ENCODE measurements at places on chromosomes 7 and 10.
A peak's percentile ranks its signal among the peaks of the same experiment; 100 is the strongest.

DNA sequence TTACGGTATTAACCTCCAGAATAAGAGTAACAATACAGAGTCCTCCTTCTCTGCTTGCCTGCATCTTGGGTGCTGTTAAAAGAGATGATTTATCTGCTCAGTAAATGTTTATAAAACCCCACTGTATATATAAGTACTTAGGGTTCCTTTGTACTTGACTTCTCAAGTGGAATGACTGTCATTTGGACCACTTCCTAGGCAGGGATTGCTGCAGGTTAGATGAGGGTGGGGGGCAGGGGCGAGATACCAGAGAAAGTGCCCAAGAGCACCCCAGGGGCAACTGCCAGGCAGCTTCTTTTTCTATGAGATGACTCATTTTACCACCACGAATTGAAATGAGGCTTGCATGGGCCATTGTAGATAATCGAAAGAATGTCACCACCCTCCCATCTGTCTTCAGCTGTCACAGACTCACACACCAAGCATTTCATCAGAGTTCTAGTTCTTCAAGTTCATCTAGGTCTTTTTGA is 421.9 kb upstream of the GALNT17 start:
- DNase-seq, result peak; percentile 65

DNA sequence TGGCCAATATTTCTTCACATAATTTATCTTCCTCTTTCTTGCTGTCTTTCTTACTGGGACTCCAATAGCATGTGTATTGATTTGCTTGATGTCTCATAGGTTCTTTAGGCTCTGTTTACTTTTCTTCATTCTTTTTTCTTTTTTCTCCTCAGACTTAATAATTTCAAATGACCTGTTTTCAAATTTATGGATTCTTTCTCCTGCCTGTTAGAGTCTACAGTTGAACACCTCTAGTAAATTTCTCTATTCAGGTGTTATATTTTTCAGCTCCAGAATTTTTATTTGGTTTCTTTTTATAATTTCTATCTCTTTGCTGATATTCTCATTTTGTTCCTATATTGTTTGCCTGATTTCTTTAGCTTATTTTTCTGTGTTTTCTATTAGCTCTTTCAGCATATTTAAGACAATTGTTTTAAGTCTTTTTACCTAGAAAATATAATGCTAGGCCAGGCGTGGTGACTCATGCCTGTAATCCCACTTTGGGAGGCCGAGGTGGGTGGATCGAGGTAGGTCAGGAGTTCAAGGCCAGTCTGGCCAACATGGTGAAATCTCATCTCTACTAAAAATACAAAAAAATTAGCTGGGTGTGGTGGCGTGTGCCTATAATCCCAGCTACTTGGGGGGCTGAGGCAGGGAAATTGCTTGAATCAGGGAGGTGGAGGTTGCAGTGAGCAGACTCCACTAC is 61.9 kb upstream of the TNS3 start:
- DNase-seq, result no peak

DNA sequence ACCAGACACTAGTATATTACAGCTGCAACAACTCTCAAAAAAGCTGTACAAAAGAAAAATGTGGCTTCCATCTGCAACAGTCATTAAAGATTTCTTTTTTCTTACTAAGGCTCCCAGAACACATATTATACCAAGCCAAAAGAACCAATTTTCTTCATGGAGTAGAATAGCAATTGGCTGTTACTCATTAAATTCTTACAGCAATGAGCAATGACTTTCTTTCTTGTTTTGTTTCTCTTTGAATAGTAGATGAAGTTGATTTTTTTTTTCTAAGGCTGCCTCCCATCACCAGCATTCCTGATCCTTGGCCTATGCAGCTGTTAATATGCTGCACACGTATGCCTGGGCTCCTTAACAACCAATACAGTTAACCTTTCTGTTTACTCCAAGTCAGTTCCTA is 36.6 kb upstream of the SPOCK2 start:
- DNase-seq, result peak; percentile 21

GRCh38 chr10:26357203-26357602 is 80.9 kb upstream of the APBB1IP start:
- DNase-seq, result no peak

DNA sequence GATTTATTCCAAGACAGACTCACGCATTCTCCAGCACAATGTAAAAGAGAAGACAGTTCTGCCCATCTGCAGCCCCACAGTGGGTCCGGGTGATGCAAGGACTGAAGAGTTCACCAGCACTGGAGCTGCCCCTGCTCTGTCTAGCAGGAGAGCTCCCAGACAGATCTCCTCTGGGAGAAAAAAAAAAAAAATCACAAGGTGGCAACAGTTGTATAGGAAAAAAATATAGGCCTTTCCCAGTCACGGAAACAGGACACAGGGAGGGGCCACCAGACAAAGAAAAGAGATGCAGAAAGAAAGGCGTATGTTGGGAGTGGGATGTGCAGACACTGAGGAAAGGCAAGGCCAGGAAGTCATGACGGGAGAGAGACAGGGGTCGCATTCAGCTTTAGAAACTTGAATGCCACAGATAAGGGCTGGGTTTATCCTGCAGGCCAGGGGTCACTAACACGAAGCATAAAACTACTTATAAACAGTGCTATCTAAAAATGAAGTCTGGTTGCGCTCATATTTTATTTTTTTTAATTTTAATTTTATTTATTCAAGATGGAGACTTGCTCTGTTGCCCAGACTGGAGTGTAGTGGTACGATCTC is 54.1 kb downstream of the FAM171A1 start:
- DNase-seq, result no peak

DNA sequence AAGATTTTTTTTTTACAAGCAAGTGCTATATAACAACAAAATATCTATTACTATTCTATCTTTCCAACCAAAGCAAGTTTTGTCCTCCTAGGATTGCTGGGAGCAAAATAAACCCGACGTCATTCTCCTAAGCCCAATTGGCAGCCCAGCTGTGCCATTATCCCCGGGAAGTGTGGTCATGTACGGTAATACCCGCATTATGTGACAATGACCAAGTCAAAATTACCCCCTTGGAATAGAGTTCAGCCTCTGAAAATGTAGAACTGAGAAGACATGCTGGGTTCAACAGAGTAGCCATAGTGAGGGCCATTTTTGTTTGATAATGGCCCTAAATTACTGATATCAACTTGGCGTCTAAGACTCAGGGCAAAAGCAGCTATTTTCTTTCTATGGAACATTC is 215.5 kb downstream of the LRRTM3 start:
- DNase-seq, result no peak

GRCh38 chr10:43074827-43075611 is 1.9 kb upstream of the RET start:
- DNase-seq, result no peak

DNA sequence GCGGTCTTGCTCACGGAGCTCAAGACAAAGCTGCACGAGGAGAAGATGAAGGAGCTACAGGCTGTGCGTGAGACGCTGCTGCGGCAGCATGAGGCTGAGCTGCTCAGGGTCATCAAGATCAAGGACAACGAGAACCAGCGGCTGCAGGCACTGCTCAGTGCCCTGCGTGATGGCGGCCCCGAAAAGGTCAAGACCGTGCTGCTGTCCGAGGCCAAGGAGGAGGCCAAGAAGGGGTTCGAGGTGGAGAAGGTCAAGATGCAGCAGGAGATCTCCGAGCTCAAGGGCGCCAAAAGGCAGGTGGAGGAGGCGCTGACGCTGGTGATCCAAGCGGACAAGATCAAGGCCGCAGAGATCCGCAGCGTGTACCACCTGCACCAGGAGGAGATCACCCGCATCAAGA is 51.4 kb downstream of the JAKMIP3 start:
- DNase-seq, result no peak

- no peak for DNase-seq
Observed at GRCh38 chr10:110437761-110438341, 59.9 kb upstream of the DUSP5 start.

- DNase-seq, result no peak
Observed at GRCh38 chr10:7146189-7146588, 264.6 kb downstream of the SFMBT2 start.

DNA sequence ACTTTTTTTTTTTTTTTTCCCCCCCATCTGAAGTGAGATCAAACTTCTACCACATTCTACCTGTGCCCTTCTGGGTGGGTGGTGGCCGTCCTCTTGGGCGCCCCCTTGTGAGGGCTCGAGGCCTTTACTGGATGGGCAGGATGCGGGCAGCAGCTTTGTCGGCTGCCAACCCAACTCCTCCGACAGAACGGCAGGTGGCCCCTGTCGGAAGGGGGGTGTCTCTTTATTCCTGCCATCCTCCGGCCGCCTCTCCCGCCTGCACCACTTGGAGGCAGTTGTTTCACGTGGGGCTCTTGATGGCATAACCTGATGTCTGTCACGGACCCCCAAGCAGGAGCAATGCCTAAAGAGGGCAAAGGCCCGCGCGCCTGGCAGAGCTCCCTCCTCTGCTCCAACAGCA is 31.0 kb downstream of the AMZ1 start:
- no peak for DNase-seq

DNA sequence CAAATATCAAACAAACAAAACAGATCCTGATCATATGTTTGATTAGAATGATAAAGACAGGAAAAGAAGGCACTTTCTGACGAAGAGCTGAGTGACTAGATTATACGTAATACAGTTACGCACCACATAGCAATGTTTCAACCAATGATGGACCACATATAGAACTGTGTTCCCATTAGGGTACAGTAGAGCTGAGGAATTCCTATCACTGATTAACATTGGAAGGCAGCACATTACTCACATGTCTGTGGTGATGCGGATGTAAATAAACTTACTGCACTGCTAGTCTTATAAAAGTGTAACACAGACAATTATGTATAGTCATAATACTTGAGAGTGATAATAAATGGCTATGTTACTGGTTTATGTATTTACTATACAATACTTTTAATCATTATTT is 98.3 kb downstream of the PTN start:
- DNase-seq, result no peak

DNA sequence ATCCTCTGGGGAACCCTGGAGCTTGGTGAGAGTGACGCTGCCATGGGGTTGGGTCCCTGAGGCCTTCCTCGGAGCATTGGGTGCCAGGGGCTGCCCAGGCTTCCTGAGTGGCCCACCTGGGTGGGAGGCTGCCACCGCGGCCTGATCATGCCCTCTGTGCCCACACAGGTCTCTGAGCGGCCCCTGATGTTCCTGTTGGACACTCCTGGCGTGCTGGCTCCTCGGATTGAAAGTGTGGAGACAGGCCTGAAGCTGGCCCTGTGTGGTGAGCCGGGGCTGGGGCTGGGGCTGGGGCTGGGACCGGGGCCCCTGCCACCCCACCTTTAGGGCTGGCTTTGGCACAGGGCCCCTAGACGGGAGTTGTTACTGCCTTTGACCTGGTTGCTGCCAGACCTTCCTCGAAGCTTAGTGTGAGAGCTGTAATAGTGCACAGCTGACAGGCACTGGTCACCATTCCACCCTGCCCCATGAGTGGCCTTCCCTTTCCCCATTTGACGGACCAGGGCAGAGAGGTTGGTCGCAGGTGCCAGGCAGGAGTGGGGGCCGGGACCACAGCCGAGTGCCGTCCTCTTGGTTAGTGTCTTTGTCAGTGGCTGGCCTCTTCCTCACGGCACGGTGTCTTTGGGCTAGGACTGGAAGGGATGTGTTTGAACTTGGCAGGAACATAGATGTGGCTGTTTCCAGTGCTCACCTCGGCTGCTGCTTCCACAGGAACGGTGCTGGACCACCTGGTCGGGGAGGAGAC is 8.2 kb downstream of the MTG1 start:
- DNase-seq, result no peak

- no peak for DNase-seq
Observed at GRCh38 chr10:26464632-26465280, 26.6 kb downstream of the APBB1IP start.

DNA sequence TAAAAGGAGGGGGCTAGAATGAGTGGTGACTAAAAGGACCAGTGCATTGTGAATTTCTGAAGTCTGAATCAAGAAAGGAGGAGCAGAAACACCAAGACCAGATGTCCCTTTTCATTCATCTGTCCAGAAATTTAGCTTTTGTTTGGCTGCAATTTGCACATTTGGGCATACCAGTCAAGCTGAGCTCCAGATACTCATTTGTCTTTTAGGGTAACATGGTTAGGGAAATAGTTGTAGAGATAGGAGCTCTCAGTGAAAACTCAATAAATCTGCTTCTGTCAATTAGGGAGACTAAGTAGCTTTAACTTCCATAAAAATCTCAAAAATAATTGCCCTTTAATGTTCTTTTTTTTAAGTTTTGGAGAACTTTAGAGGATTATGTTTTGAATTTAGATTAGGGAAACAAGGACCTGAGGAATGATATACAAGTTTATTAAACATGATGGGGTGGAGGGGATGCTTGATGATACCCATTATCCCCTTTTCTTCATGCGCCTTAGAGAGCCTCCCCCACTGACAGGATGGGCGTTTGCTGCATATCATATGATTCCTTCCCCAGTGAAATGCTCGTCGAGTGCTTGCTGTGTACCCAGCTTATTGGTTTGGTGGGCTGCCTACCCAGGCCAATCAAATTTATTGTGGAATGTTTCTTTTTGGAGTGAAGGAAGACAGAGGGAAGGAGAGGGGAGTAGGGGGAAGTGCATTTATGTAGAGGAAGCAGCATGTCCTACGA is 50.7 kb upstream of the RPA3 start:
- no peak for DNase-seq

DNA sequence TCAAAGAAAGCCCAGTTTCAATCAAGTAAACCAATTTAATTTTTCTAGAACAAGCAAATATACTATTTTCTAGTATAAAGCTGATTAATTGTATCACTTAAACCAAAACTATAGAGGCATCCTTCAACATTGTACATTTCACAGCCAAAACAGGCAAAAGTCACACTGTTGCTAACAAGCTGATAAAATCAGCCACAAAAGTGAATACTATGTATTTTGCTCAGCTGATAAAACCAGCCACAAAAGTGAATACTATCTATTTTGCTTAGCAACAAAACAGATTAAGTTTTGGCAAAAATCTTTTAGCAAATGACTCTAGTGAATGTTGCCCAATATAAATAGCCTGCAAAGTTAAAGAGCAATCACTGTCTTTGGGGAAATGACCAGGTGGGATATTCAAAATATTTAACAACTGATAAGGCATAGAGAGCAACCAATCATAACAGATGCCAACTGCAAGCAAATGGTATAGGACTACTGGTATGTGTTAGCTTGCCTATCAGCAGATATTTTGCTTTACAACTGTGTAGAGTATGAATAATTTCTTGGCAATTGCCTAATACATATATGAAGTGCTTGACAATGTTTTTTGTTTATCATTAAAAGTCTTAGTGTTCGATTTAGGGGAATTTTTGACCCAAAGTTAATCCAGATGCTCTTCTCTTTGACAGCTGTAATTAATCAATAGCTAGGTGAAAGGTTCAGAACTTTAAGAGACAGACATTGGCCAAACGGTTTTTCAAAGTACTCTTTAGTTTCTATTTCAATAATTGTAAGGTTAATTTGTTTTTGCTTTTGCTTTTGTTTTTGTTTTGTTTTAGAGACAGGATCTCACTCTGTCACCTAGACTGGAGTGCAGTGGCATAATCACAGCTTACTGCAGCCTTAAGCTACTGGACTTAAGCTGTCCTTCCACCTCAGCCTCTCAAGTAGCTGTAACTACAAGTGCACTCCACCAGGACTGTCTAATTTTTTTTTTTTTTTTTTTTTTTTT is 44.4 kb upstream of the SP4 start:
- DNase-seq, result no peak

GRCh38 chr7:49706106-49706505 is 67.3 kb upstream of the VWC2 start:
- no peak for DNase-seq

All from EL (cell line).